ENCODE measurements at places on chromosomes 5 and 9. TPM values are rescaled to one million over a fixed set of nuclear protein-coding genes. Genes with fewer than 3 reads are reported as not detected.
A peak's percentile ranks its signal among the peaks of the same experiment; 100 is the strongest.

GRCh38 chr9:136274786-136275654 lies 28.9 kb downstream of the CCDC187 start:
- no peak for DNase-seq

The SPINK9 gene
- polyA plus RNA-seq = 0.62 TPM

GRCh38 chr9:136367296-136368145 lies 4.0 kb upstream of the DNLZ start:
- DNase-seq = no peak

The PCDHGB1 gene
- polyA plus RNA-seq = 0.88 TPM

- DNase-seq = no peak
Measured at GRCh38 chr5:180639741-180640610, 9.4 kb downstream of the FLT4 start.

DNA sequence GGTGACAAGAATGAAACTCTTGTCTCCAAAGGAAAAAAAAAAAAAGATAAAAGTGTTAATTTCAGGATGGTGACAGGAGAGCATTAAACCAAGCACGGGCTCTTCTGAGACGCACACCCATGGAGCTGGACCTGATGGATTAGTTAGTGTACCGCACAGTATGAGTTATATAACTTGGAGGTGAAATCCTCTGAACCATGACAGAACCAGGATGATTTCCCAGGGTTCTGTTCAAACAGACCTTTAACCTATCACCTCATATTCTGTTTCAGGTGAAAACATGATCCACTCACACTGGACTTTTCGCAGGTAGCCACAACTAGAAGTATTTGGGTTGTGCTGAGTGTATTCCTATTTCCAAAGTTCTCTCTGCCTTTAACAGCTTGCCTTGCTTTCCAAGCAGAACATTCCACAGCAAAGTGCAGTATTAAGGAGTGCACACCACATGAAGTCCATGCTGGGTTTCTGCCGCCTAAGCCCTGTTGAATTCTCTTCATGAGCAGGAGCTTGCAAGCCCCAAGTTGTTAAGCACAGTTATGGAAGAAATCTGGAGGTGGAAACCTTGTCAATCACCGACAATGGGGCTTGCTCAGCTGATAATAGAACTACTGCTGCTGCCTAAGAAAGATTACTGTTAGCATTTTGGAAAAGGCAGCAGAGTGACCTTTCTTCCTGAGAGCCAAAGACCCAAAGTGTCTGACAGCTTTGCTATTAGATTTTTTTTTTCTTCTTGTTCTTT lies 461.7 kb downstream of the TLE1 start:
- DNase-seq = no peak

- no peak for DNase-seq
Measured at GRCh38 chr5:62473209-62473608, 60.6 kb downstream of the IPO11 start.

DNA sequence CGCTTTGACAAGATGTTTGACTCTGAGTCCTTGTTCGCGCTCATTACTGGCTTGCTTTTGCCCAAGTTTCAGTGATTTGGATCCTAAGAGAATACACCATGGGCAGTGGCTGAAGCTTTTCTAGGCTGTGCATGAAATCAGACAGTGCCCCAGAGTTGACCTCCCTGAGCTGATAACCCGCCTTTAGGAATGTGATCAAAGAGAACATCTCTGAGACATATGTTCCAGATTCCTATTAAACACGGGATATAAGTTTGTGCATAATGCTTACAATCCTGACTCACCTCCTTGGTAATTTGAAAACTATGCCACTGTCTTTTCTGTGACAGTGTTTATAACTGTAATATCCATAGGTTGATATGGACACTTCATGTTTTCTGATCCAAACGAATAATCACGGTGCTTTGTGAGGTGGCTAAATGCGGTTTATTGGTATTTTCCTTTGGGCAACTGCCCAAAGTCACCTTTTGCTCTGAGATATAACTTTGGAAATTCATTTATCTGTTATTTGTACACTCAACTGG lies 732.9 kb downstream of the MTRR start:
- no peak for DNase-seq

GRCh38 chr5:157918811-157919742 lies 60.1 kb upstream of the CLINT1 start:
- peak; percentile 25 for DNase-seq

DNA sequence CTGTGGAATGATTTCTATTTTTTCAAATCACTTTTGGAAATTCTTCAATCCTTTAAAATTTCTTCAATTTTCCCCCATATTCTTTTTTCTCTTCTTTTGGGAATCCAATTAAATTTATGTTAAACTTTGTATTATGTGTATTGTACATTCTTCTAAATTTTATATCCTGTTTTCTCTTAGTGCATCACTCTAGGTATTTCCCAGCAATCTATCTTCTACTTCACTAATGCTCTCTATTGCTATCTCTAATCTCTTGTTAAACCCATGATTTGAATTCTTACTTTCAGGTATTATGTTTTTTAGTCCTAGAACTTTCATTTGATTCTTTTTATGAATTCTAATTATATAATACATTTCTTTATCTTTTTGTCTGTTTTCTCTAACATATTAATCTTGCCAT lies 23.4 kb upstream of the SLC24A2 start:
- DNase-seq = no peak

GRCh38 chr9:117359910-117360309 lies 54.9 kb downstream of the ASTN2 start:
- no peak for DNase-seq

DNA sequence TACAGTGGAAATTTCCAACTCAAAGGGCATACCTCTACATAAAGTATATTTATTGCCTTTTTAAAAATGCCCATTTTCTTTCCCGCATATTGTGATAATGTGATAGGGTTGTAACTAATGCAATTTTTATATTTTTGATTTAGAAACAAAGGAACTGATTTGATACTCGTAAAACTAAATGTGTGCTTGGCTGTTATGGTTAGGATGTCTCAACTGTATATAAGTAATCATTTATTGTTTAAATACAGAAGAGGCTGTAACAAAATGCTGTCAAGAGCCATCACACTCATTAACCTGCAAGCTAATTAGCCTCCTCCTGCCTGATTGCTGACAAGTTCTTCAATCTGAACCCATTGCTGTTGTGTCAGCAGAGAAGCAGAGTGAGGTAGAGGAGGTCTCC lies 149.2 kb downstream of the PBX3 start:
- DNase-seq = no peak

The PLAC8L1 gene
- 1.1 TPM for polyA plus RNA-seq

- no peak for DNase-seq
Measured at GRCh38 chr5:43171926-43172325, 20.1 kb upstream of the NIM1K start.

GRCh38 chr5:134383980-134384697 lies 12.8 kb downstream of the UBE2B start:
- no peak for DNase-seq

DNA sequence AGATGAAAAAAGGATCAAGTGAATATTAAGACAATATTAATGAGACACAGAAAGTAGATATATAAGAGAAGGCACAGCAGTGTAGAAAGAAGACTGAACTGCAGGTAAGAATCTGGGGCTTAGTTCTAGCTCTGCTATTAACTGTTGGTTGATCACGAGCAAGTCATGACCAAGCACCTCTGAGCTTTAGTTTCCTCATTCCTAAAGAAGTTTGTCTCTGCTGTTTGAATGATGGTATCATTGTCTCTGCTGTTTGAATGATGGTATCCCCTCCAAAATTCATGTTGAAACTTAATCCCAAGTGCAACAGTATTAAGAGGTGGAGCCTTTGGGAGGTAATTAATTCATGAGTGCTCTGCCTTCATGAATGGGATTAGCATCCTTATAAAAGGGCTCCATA lies 2.5 kb upstream of the NME5 start:
- DNase-seq = no peak

DNA sequence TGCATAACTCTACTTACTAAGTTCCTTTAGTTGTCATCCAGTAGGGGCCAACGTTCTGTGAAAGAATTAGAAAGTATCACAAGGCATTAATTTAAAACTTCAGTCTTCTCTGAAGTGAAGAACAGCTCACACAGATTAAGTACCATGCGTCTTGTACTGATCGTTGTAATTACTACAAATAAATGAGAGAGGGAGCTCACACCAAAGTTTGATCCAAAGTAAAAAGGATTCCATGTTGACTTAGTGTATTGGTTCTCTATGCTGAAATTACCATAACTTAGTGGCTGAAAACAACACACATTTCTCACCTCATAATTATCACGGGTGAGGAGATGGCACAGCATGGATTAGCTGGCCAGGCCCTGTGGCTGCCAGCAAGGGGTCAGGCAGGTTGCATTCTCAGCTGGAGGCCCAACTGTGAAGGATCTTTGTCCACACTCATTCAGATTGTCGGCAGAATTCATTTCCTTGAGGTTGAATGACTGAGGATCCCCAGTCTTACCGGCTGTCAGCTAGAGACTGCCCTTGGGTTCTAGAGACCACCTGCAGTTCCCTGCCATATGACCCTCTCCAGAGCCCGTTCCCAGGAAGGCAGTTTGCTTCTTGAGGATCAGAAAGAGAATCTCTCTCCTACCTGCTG lies 169.1 kb downstream of the YTHDC2 start:
- no peak for DNase-seq

- no peak for DNase-seq
Measured at GRCh38 chr9:13580760-13581159, 301.3 kb upstream of the MPDZ start.

The OR13C9 gene
- not detected for polyA plus RNA-seq

GRCh38 chr9:19154135-19154612 lies 26.9 kb upstream of the PLIN2 start:
- DNase-seq = peak; percentile 30

The MVB12B gene
- 14.3 TPM for polyA plus RNA-seq

DNA sequence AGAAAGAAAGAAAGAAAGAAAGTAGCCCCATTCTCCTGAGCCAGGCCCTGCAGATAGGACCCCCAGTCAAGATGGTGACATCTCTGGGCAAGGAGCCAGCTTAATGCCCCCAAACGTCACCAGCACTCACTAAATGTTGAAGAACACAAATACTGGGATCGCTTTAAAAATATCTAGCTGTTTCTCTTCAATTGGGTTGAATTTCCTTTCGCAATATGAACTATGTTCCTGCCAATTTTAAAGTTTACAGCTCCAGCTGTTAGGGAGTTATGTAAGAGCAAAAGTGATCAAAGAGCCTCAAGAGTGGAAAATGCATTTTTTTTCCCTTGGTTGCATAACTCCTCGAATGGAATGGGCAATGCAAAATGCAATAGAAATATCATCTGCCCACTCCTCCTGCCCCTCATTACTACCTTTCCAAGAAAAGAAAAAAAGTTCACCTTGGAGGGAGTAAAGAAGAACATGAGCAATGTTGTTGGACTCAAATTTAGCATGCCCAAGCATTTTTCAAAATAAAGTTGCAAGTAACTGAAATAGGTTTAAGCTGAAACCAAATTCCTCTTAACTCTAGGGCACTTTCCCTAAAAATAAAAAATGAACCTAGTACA lies 244.2 kb upstream of the PIK3R1 start:
- peak; percentile 76 for DNase-seq

The GFI1B gene
- polyA plus RNA-seq = 0.67 TPM

GRCh38 chr5:71932131-71932654 lies 175.1 kb upstream of the MAP1B start:
- no peak for DNase-seq

- peak; percentile 60 for DNase-seq
Measured at GRCh38 chr5:56564541-56565282, 250.6 kb upstream of the MAP3K1 start.

GRCh38 chr9:69919461-69920061 lies 98.9 kb downstream of the CFAP95 start:
- peak; percentile 55 for DNase-seq

GRCh38 chr5:143214890-143215289 lies 188.6 kb downstream of the NR3C1 start:
- no peak for DNase-seq

GRCh38 chr9:38228331-38229103 lies 159.5 kb upstream of the SHB start:
- DNase-seq = no peak

The WHRN gene
- 2.9 TPM for polyA plus RNA-seq

The NPDC1 gene
- 30.6 TPM for polyA plus RNA-seq

DNA sequence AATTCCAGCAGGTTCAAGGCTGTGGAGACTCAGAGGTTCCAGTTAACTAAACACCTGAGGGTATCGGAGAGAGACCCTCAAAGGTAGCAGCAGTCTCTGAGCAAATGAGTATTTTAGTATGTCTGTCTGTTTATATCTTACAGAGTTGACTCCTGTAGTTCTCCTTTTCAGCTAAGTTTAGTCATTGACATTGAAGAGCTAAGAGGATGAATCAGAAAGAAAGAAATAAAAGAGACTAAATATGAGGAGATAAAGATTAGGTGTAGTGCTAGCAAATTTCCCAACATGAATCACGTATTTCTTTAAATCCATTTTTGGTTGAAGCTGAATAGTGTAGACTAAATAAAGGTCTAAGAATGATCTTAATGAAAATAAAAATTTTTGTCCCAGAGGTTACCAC lies 474.0 kb upstream of the RGMB start:
- no peak for DNase-seq

GRCh38 chr9:70040376-70040903 lies 3.2 kb upstream of the MAMDC2 start:
- no peak for DNase-seq

GRCh38 chr5:130061746-130062145 lies 157.5 kb downstream of the CHSY3 start:
- no peak for DNase-seq

GRCh38 chr9:22508790-22509189 lies 62.2 kb downstream of the DMRTA1 start:
- no peak for DNase-seq

- DNase-seq = no peak
Measured at GRCh38 chr9:124216474-124217176, 41.1 kb upstream of the NEK6 start.

- DNase-seq = peak; percentile 98
Measured at GRCh38 chr9:111631214-111631971, at the start of gene DNAJC25. DNAJC25 (plus strand) TSS chr9:111631334; CDS start chr9:111631408, 74 bp downstream.

The CD180 gene
- polyA plus RNA-seq = 1.3 TPM

The TXNDC8 gene
- not detected for polyA plus RNA-seq

DNA sequence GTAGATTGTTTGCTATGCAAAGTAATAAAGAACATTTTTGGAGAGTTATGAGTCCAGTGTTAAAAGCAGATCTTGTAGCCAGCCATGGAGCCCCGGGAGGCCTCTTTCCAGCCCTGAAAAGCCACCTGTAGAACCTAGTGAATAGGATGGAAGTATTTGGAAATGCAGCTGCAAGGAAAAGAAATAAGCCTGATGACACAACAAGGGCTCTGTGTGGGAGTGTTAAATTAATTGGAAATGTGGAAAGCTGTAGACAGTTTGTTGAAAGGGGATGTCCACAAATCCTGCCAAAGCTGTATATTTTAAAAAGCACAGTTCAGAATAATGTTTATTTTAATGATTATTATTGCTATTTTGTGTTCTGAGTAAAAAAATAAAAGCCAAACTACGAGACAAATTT lies 152.5 kb upstream of the GHR start:
- DNase-seq = peak; percentile 29

DNA sequence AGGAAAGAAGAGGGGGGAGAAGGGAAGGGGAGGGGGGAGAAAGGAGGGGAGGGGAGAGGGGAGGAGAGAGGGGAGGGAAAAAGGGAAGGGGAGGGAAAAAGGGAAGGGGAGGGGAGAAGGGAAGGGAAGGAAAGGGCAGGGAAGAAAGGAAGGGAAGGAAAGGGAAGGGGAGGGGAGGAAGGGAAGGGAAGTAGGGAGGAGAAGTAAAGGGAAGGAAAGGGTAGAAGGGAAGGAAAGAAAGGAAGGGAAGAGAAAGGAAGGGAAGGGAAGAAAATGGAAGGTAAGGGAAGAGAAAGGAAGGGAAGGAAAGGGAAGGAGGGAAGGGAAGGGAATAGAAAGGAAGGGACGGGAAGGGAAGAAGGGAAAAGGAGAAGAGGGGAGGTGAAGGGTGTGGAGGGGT lies 248.2 kb downstream of the EBF1 start:
- no peak for DNase-seq

The CDKN2B gene
- 0.52 TPM for polyA plus RNA-seq

GRCh38 chr5:149641000-149641576 lies 59.8 kb downstream of the ARHGEF37 start:
- no peak for DNase-seq

The SARDH gene
- polyA plus RNA-seq = 4.2 TPM

The PCA3 gene
- 0.56 TPM for polyA plus RNA-seq
